ENCODE measurements at places on chromosomes 16 and 17.

GRCh38 chr16:49554681-49555080 is 181.1 kb downstream of the C16orf78 start:
- DNase-seq: no peak

DNA sequence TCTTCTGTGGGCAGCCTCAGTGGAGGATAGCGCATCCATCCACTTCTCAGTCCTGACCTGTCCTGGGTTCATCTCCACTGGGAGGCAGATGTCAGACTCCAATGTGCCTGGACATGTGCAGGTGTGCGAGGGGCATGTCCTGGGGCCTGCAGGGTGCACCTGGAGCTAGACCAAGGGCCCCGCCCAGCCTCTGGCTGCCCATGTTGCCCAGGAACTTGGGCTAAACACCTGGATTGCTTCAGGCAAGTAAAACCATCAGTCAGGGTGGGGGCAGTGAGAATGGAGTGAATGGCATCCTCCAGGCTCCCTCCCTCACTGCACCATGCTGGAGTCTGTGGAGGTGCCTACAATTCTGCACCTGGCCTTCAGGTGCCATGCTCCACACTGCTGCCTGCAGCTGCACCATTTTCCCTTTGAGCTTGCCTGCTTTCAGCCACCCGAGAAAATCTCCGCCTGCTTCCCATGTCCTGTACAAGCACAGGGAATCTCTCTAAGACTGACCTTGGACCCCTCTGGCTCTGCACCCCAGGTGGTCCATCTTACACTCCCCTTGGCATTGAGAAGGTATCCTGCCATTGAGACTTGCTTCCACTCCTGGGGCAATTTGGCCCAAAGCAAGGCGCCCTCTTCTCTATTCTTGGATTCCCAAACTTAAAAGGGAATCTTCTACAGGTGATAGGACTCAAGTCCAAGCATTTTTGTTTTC is 2.1 kb upstream of the MFSD6L start:
- DNase-seq: no peak

DNA sequence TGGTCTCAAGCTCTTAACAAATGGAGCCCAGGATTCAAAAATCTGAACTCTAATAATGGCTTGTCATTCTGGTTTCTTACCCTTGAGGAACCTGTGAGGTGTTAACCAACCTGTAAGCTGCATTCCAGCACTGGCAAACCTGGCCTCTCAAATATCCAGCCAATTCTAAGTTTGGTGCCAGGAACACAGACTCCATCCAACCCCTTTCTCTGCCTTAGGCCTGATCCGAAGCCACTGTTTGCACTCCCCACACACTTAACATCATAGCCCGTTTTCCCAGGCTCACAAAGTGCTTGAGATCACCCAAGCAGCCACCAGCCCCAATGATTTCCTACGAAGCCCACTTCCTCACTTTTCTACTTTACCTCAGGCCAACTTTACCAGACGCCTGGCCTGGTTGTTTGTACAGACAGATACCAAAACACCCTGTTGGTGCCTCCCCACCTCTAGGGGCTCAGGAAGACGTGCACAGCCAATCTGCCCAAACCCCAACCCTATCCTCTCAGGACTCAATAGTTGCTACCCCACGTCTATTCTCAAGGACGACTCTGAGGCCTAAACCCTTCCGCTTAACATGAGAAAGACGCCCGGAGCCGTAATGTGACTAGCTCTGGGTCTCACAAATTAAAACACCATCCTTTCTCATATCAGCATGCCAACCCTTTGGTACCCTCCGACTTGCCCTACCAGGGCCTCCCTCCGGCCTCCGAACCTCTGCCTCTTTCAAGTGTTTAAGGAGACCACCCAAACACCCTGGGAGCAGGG is 3.2 kb upstream of the PER1 start:
- DNase-seq: no peak

DNA sequence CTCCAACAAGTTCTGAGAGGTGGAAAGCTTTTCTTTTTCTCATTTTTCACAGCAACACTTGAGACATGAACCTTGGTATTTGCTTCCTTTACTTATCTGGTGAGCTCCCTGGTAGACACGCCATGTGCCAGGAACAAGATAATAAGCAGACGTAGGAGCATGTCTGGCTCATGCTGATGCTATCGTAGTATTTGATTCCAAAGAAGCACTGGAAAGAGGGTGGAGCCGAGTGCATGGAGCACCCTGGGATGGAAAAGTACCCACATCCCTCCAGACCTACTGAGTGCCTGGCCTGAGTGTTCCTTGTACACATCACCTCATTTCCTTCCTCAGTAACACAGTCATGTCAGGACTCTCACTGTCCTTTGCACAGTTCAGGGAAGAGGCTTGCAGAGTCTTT is 231.0 kb downstream of the CBLN1 start:
- peak; percentile 26 for DNase-seq

DNA sequence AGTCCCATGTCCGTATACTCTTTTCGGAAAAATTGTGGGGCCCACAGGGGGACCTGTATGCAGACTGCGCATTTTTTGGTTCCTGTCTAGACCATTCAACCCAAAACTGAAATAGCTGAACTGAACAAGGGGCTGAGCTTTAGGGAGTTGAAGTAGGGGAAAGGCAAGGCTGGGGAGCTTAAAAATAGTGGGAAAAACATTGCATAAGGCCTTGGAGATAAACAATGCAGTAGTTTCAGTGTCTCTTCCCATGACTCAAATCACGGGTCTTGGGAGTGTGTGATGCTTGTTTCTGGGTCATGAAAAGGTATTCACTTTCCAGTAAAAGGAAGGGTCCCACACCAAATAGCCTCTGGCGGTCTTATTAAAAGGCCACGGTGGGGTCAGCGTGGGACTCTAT is 402.8 kb upstream of the SALL1 start:
- no peak for DNase-seq

DNA sequence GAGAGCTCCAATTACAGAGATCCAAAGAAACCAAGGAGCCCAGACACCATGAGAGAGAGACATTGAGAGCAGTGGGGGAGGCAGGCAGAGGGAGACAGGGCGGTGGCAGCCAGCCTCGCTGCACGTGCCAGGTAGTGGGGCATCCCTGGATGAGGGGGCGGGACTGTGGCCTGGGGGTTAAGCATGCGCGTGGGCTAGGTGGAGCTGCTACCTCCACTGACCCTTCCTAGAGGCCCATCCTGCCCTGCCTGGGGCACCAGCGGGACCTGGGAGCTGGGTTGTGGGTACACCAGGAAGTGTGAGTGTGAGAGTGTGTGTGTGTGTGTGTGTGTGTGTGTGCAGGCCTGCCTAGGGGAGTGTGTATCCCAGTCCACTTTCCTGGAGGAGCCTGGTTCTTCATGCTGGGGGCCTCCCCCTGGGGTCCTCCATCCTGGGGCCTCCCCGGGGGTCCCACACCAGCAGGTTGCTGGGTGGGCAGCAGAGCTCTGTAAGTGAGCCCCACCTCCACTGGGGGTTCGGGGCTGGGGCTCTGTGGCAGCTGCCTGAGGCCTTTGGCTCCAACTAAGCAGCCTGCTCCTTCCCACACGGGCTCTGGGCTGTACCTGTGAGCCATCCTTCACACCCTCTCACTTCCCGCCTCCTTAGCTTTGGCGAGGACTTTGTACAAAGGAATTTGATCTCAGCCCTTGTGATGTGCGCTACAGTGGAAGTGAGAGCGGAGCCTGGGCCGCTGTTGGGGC is 127.4 kb downstream of the IRF8 start:
- DNase-seq: peak; percentile 17
